HT-29 (cell line): ENCODE measurements at places on chromosomes 7 and 10. TPM values are rescaled to one million over a fixed set of nuclear protein-coding genes. Genes with fewer than 3 reads are reported as not detected.

Gene UCMA
- total RNA-seq: not detected in 2 replicates

Gene STOX1
- 0.69 and 2.5 TPM in 2 replicates for total RNA-seq

Gene INA
- total RNA-seq: not detected in 2 replicates

Gene UNC5B
- total RNA-seq: 0.21 and 0.51 TPM in 2 replicates

Gene DNMBP
- 12.0 and 14.4 TPM in 2 replicates for total RNA-seq

Gene ZWINT
- total RNA-seq: 138 TPM in 2 replicates

Gene NXPH1
- not detected in 2 replicates for total RNA-seq

- peak; percentile 66 for DNase-seq
Observed at GRCh38 chr10:73262105-73262730, 9.8 kb upstream of the MRPS16 start.

DNA sequence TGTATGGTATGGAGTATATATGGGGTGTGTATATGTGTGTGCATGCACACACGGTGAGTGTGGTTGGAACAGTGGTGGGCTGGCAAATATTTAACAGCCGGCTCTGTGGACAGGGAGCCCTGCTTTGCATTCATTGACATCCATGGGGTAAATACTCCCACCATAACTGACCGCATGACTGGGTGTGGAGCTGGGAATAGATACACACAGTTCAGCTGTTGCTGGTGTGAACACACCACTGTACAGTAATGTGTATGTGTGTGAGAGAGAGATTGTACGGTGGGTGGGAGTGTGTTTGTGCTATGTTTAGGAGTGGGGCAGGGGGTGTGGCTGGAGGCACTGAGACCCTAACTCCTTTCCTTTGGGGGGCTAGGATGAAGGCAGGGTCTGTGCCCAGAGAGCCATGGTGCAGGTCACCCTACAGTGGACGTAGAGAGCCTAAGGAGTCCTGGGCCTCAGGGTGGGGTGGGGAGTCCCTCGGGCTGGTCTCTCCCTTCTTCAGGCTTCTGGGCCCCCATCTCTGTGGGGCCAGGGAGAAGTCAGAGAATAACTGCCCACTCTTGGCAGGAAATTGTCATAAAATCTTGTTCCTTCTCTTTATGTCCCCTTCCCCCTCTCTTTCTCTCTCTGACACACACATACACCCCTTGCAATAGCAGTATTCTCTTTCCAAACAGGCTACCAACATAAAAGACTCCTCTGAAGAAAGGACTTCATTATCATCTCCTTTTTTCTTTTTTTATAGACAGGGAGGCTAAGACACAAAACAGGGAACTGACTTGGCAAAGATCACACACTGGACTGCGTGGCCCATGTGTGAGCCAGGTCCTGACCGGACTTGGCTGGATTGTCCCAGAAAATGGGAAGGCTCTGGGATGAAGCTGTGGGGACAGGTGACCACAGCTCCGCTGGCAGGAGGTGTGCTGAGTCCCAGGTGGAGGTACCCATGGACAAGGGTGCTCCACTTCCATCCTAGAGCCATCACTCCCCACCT, 3.2 kb downstream of the SFRP5 start:
- no peak for DNase-seq

- DNase-seq: peak; percentile 6
Observed at GRCh38 chr10:84765656-84766055, 437.3 kb downstream of the CCSER2 start.

GRCh38 chr7:66043681-66044497, 31.7 kb upstream of the ASL start:
- peak; percentile 85 for DNase-seq

DNA sequence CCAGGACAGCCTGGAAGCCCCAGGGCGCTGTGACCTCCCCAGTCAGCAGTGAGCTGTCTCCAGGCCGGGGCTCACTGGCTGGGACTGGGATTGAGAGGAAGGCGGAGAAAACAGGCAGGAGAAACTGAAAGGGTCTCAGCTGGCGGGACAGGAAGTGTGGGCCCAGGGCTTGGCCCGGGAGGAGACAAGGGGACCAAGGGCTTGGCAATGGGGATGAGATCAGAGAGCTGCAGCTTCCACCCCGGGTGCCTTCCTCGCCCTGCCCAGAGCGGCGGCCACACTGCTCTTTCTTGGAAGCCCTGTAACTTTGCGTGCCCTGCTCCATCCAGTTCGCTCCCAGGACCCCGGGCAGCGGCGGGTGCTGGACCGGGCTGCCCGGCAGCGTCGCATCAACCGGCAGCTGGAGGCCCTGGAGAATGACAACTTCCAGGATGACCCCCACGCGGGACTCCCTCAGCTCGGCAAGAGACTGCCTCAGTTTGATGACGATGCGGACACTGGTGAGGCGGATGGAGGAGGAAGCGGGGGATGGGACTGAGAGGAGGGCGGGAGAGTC, 4.4 kb downstream of the ZNHIT1 start:
- no peak for DNase-seq

DNA sequence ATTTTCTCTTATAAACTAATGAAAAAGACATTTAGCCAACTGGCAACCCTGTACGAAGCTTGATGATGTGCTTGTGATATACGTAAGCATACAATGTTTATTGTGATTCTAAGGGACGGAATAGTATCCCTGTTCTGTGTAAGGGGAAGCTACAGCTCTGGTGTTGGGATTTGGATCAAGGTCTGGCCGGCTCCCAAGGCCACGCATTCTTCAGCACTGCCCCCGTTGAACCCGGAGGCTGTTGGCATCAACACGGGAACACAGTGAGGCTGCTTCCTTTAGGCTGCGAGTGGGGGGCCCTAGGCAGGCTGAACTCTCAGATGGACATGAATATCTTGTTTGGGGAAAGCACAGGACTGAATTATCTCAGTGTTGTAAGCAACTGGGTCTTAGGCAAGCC, 180.6 kb downstream of the CAMK1D start:
- DNase-seq: no peak

GRCh38 chr10:23694921-23695824, 256.3 kb downstream of the OTUD1 start:
- DNase-seq: no peak

DNA sequence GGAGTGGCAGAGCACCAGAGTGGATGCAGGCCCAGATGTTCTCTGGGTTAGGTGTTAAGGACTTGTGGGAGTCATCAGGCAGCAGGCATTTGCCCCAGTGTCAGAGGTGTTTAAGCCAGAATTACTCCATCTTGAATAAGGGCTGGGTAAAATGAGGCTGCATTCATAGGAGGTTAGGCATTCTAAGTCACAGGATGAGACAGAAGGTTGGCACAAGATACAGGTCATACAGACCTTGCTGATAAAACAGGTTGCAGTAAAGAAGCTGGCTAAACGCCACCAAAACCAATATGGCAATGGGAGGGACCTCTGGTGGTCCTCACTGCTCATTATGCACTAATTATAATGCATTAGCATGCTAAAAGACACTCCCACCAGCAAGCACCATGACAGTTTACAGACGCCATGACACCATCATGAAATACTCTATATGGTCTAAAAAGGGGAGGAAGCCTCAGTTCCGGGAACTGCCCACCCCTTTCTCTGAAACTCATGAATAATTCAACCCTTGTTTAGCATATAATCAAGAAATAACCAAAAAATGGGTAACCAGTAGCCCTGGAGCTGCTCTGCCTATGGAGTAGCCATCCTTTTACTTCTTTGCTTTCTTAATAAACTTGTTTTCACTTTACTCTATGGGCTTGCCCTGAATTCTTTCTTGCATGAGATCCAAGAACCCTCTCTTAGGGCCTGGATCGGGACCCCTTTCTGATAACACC, 882 bp upstream of the LRRC61 start:
- DNase-seq: no peak

DNA sequence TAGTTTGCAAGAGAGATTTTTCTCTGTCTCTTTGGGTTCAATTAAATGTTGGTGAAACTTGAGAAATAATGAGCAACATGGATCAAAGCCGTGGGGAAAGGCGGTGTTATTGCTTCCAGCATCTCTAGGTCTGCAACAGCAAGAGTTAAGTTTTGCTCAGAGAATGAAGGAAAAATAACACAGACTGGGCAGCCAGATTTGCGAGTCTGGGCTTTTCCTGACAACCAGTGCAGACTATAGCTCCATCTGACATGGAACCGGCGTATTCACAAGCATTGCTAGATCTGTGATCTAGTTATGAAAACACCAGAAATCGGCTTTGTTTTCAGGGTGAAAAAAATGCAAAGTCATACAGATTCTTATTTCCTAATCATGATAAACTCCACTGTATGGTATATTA, 110.4 kb downstream of the CAMK1D start:
- DNase-seq: no peak

- no peak for DNase-seq
Observed at GRCh38 chr10:74084955-74085354, 65.7 kb downstream of the AP3M1 start.

GRCh38 chr7:101940830-101941229, 123.4 kb downstream of the CUX1 start:
- peak; percentile 80 for DNase-seq

DNA sequence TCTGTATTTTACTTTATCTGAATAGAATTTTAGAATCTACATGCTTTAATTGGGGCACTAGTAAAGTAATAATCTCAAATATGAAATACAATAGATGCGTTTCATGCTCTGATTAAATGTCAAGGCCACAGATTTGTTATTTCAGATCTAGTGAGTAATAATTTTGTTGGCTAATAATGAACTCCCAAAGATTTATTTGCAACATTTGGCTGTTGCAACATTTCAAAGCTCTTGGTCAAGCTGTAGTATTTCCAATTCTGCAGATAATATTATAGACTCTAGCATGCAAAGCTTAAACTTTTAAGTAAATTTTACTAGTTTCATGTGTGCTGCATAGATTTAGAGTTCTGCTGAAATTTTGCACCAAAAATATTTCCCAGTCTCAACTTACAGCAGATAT, 16.7 kb downstream of the LRRN3 start:
- no peak for DNase-seq

GRCh38 chr10:114340816-114341215, 63.5 kb downstream of the AFAP1L2 start:
- no peak for DNase-seq

- DNase-seq: no peak
Observed at GRCh38 chr10:117964536-117964935, 82.2 kb downstream of the RAB11FIP2 start.

DNA sequence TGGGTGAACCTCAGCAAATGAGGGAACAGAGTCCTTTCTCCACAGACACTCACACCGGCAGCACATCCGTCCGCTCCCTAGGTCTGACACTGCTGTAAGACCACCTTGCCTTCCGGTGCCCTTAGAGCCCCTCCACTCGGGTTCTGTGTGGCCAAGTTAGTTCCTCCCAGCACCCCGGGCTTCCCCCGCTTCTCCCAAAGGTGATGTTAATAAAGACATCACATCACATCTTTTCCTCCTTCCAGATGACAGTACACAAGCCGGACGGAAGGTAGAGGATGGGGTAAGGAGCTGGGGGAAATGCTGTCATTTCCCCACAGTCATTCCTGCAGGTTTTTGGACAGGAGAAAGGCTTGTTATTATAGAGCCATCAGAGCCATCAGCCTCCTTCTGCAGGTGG, 42.3 kb downstream of the OAT start:
- DNase-seq: no peak

- DNase-seq: no peak
Observed at GRCh38 chr10:110711382-110711781, 67.2 kb downstream of the RBM20 start.

DNA sequence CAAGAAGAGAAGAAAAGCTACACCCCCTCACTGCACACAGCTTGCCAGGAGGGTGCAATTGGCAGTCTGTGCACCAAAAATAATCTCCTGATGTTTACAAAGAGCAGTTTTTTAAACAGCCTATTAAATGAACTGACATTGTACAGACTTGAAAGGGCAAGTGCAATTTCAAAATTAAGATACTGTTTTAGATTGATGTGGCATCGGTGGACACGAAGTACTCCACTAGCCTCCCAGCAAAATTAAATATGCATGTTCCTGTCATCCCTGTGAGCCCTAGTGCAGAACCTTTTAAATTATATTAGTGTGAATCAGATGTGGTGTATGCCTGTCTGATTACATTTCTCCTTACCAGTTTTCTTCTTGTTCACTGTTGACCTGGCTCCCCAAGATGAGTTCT, 87.9 kb downstream of the WIPF3 start:
- no peak for DNase-seq

DNA sequence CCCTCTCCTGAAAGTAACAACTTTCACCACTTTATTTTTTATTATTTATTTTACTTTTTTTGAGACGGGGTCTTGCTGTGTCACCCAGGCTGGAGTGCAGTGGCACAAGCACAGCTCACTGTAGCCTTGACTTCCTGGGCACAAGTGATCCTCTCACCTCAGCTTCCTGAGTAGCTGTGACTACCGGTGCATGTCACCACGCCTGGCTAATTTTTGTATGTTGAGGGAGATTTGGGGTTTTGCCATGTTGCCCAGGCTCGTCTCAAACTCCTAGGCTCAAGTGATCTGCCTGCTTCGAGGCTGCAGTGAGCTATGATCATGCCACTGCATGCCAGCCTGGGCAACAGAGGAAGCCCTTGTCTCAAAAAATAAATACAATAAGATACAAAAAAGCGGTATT, 14.9 kb upstream of the SLIT1 start:
- DNase-seq: no peak

- no peak for DNase-seq
Observed at GRCh38 chr10:75552171-75552570, 120.7 kb downstream of the LRMDA start.

- no peak for DNase-seq
Observed at GRCh38 chr7:140223515-140224221, 46.9 kb upstream of the KDM7A start.

DNA sequence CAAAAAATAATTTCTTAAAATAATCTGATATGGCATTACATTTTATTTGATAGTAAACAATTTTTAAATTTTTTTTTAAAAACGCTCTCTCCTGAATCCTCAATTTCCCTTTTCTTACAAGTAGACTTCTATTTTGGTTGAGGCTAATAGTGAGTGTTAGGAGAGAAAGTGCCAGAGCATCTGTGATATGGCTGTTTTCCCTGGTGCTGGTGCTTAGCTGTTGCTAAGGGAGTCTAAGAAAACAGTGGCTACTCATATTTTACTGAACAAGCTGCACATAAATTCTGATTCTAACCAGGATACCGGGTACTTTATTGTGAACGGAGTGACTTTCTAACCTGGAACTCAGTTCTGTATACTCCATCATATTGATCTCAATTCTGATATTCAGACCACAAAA, 311.1 kb upstream of the KIAA1217 start:
- DNase-seq: no peak
